ENCODE measurements at places on chromosomes 1 and 21.

GRCh38 chr1:73096841-73097240 is 814.5 kb upstream of the NEGR1 start:
- no peak for DNase-seq

GRCh38 chr1:228394571-228395394 is 11.9 kb downstream of the TRIM11 start:
- no peak for DNase-seq

- DNase-seq: no peak
These were observed 42.5 kb upstream of the POFUT2 start for GRCh38 chr21:45330075-45330781.

GRCh38 chr1:28830814-28831213 is 18.8 kb downstream of the OPRD1 start:
- DNase-seq: peak; percentile 81

DNA sequence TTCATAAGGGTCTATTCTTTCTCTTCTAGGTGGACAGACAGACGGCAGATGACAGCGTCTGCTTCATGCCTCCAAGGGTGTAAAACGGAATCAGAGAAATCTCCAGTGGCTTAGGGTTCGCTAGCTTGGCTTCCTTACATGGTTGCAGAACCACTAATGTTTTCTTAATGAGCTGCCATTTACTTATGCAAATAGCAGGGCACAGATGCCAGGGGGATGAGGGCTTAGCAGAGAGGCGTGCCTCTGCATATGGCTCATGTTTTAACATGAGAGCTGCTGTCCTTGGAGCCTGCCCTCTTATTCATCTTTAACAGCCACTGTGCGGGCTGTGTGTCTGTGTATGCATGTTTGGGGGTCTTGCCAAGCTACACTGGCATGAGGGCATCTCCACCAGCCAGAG is 119.6 kb downstream of the IER5 start:
- peak; percentile 59 for DNase-seq

DNA sequence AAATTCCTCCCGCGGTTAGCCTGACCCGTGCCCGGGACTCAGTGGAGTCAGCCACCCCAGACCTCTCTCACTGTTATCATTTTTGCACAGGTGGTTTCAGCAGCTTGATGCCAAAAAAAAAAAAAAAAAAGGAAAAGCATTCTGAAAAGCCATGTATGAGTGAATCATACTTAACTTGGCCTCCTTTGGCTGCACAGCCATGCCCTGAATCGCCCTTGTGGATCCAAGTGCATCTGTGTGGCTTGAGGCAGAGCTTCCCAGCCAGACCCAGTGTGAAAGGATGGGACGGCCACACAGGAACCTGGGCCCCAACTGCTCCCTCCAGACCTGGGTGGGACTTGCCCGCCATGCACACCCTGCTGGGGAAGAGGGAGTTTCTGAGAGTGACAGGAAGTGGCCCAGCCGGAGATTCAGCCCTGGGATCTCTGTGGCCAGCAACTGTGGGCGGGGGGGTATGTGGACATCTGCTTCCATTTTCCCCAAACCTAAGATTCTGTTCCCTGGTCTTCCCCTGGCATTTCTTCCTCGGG is 8.6 kb downstream of the YBEY start:
- no peak for DNase-seq

GRCh38 chr1:1614204-1614953 is 921 bp upstream of the MIB2 start:
- peak; percentile 4 for DNase-seq

Measured in NCI-H2171 (cell line).